ENCODE measurements at places on chromosomes 13 and 19.

GRCh38 chr19:19900139-19900728 lies 512 bp upstream of the ZNF93 start:
- peak; percentile 29 for DNase-seq

DNA sequence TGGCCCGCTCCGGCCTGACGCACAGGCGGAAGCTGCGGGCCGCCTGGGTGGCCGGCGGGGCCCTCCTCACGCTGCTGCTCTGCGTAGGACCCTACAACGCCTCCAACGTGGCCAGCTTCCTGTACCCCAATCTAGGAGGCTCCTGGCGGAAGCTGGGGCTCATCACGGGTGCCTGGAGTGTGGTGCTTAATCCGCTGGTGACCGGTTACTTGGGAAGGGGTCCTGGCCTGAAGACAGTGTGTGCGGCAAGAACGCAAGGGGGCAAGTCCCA lies 4.4 kb downstream of the FFAR1 start:
- DNase-seq, result no peak

DNA sequence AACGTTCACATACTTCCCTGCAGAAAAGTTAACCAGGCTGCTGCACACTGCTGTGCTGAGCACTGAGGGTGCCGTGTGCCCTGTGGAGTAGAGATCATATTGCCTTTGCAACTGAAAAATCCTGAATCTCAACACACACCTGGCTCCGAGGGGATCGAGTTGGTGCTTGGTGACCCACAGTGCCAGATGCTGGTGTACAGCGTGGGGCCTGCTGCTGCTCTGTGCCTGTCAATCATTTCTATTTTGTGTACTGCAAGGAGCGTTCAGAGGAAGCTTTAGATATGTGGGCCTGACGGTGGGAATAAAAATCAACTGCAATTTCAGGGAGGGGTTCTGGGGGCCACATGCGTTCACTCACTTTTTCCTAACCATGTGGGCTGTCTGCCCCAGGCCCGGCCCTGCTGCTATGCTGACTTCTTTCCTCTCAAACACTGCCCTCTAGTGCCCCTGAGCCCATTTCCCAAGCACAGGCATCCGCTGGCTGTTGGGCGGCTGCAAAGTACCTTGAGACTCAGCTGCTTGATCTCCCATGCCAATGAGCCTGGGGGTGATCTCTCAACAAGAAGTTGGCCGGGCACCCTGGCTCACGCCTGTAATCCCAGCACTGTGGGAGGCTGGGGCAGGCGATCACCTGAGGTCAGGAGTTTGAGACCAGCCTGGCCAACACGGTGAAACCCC lies 9.7 kb upstream of the LENG8 start:
- no peak for DNase-seq

DNA sequence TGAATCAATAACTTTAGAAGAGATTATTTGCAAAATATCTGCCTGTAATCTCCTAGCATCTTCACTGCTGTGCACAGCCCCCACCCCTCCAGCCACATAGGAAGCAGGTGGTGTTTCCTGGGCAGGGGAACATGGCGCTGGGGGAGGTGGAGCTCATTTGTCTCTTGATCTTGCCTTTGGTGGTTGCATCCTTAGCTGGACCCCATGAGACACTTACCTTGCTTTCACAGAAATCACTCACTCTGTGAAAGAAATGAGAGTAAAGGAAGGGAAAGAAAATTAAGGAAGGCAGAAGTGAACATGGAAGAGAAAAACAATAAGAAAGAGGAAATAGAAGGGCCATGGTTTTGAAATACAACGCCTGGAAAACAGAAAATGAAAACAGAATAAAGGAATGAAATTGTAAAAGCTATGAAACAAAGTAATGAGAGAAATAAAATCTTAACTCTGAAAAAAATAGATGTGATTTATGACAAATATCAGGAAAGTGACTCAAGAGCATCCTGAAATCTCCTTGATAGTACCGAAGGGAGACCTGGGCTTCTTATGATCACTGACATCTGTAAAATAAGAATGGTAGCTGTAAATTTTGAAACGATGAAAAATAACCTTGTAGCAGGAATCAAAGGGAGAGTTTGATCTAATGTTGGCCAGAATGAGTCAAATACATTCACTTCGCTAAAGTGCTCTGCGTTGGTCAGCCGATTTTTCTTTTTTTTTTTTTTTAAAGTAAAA lies 17.2 kb upstream of the RNASEH2B start:
- no peak for DNase-seq

- no peak for DNase-seq
Measured at GRCh38 chr19:55673889-55674288, 1.1 kb upstream of the EPN1 start.

DNA sequence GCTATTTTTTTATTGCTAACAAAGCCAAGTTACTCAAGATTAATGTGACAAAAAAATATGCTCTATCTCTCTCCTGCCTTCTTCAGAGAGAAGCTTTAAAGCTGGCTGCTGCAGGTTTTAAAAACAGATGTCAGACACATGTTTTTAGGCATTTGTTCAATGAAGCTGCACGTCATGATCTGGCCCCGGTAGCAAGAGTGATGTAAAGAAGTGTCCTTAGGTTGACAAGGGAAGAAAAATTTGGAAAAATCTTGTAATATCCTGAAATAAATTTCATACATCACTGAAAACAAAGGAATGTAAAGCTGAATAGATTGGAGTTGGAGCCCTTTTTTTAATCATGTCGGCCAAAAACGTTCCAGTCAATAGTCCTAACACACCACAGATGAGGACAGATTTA lies 531.4 kb upstream of the NBEA start:
- peak; percentile 88 for DNase-seq

DNA sequence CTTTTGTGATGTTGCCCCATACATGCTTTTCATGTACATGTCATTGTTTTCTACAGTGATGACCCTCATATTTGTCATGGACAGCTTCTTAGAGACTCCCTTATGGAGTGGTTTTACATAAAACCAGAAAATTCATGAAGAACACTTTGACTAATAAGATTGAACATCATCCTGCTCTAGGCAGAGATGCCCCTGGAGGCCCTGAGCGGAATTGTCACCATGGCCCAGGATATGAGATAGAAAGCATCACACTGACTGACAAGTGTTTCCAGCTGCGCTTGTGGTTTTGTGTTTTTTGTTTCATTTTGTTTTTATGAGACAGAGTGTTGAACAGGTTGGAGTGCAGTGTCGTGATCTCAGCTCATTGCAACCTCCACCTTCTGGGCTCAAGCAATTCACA lies 22.2 kb downstream of the ZNF701 start:
- DNase-seq, result no peak

DNA sequence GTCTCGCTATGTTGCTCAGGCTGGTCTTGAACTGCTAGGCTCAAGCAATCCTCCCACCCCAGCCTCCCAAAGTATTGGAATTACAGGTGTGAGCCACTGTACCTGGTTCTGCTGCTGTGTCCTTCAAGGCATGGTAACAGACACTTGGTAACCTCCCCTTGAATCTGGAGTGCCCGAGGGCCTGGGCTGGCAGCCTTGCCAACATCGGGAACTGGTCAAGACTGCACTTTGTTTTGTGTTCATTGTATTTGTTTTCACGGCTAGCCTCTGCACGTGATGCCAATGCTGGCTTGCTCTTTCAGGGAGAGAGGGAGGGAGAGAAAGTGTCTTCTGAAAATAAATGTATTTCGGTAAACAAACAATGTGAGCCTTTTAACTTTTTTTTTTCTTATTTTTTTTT lies 12.0 kb downstream of the CERS4 start:
- DNase-seq, result no peak

- DNase-seq, result no peak
Measured at GRCh38 chr13:36445891-36446351, 13.6 kb downstream of the CCNA1 start.

GRCh38 chr13:71865874-71866334 lies 1.1 kb downstream of the DACH1 start:
- DNase-seq, result no peak

DNA sequence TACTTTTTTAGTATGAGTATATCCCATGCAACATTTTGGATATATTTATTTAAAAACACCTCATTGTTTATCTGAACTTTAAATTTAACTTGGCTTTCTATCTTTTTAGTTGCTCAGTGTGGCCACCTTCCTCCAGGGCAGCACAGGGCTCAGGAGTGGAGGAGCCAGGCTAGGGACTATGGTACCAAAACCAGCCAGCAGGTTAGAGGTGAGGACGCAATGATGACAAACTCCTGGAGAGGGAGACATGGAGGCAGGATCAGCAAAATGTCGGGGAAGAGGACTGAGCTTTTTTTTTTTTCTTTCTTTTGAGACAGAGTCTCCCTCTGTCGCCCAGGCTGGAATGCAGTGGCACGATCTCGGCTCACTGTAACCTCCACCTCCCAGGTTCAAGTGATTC lies 29.6 kb upstream of the CALM3 start:
- peak; percentile 11 for DNase-seq

- DNase-seq, result no peak
Measured at GRCh38 chr13:27969082-27969865, at the start of gene CDX2. Gene CDX2 (minus strand): TSS chr13:27969315. CDS start chr13:27969006, 309 bp downstream.

DNA sequence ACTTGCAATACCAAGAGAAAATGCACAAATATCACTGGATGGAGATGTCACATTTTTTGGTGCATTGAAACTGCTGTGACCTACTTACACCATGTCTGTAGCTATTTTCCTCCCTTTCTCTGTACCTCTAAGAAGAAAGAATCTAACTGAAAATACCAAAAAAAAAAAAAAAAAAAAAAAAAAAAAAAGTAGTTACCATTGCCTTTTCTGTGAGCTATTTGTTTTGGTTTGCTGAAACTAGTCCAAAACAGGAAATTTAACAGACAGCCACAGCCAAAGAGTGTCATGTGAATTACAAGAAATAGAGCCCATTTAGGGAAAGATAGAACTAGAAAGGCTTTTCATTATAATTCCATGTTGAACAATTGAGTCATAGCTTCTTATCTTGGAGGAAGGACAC lies 37.3 kb downstream of the TNFSF13B start:
- no peak for DNase-seq

DNA sequence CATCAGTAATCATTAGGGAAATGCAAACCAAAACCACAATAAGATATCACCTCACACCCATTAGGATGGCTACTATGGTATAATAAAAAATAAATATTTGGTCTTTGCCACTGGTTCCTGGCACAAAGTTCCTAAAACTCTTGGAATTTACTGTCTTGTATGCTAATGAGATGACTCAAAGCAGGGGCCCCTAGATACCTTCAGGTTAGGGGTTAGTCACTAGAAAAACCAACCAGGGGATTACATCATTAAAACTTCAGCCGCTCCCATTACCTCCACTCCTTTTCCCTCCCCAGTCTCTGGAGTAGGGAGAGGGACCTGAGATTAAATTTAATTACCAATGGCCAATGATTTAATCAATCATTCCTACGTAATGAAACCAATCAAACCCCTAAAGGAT lies 49.6 kb downstream of the THSD1 start:
- peak; percentile 55 for DNase-seq

DNA sequence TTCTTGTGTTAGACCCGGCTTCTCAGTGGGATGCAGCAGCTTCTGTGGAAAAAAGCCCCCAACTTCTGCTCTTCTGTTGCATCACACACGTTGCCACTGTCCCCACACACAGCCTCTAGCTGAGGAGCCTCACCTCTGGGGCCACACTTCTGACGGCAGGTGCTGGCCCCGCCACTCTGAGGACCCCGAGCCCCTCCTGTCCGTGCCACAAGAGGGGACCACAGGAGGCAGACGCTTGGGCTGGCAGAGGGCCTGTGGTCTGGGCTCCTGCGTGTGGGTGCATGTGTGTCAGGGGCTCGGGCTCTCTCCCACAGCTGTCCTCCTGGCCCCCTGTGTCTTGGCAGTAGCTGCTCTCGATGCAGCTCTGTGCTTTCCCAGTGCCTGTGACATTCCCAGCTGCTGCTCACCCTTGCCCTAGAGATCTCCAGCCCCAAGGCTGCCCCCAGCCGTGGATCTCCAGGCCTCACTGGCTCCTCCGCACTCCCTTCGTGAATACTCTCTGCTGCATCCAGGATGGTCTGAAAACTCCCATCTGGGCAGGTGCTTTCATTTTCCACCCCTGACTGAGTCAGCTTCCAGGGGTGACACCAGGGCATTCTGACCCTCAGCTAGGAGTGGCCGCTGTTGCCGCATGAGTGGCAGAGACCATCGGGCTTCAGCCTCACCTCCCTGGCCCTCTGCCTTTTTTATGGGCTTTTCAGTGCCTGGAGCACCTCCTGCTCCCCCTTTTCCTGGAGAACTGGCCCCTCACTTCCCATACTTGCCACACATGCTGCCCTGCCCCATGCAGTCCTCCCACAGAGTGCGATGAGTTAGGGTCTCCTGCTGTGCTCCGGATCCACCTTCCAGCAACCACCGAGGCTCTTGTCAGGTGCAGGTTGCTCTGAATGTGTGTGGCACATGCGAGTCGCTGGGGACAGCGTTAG lies 13.7 kb downstream of the MAU2 start:
- DNase-seq, result no peak

DNA sequence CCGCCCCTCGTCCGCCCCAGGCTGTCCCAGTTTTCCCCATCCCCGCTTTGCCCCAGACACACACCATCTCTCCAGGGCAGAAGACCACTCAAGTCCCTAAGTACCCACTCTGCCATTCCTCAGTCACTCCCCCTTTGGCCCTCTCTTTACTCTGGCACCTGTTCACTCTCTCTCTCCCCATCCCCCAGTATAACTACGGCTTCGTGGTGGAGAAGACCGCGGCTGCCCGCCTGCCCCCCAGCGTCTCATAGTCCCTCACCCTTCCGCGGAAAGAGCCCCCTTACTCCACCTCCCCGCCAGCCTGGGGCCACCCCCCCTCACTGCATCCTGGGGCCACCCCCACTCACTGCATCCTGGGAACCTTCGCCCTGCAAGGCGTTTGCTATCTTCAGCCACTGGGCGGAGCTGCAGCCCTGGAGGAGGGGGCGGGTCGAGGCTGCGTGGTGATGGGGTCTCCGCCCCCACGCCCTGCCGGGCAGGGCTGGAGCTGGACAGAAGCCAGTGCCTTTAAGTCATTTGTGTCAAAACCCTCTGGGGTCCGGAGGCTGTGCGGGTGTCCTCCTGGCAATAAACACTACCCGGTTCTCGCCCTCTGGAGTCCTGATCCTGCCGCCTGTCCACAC lies 5.0 kb downstream of the MVB12A start:
- peak; percentile 16 for DNase-seq
